ENCODE measurements at places on chromosomes 1 and 21. TPM values are rescaled to one million over a fixed set of nuclear protein-coding genes. Genes with fewer than 3 reads are reported as not detected.

The SLAMF8 gene
- 2.8 TPM for total RNA-seq

The OR2L3 gene
- total RNA-seq = not detected

The MNDA gene
- total RNA-seq = 1.5 TPM

The EXTL1 gene
- total RNA-seq = not detected

The MRPL37 gene
- 81.6 TPM for total RNA-seq

DNA sequence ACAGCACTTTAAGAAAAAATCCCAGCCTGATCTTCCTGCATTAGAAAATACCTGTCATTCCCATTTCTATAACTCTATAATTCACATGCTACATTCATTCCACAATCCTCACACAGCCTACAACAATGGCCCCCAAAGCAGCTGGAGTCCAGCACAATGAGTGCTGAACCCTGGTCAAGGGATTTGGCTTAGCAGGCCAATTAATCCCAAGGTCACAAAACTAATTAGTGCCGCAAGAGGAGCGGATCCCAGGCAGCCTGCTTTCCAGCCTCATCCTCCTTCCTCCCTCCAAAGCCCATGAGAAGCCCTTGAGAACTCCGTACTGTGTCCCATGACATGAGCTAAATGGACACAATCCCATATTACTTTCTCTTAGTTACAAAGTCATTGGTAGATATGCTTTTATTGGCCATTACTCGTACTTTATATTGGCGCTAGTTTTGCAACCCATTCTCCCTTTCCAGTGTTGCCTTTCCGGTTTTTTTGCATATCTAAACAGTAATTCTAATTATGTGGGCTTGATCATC is 94.8 kb downstream of the DAB1 start:
- no peaks in the 10 kb centered on the region for H3K36me3 ChIP-seq
- no peak for DNase-seq
- no peaks in the 10 kb centered on the region for H3K4me1 ChIP-seq
- no peak overlapping the region for H3K4me3 ChIP-seq
- no peaks in the 10 kb centered on the region for H3K27me3 ChIP-seq
- no peak overlapping the region for H3K27ac ChIP-seq

GRCh38 chr1:36160949-36161485 is 5.1 kb downstream of the MAP7D1 start:
- DNase-seq = peak; percentile 56
- H3K36me3 ChIP-seq = no peaks in the 10 kb centered on the region
- peak overlapping the region; percentile 66 for H3K27ac ChIP-seq
- peaks cover 9% of the 10 kb centered on the region for H3K4me1 ChIP-seq
- no peaks in the 10 kb centered on the region for H3K27me3 ChIP-seq
- peak overlapping the region; percentile 17 for H3K4me3 ChIP-seq

- H3K4me3 ChIP-seq = no peak overlapping the region
- H3K27ac ChIP-seq = no peak overlapping the region
- DNase-seq = no peak
- H3K4me1 ChIP-seq = no peaks in the 10 kb centered on the region
Measured at GRCh38 chr21:32915099-32915498, 110.6 kb upstream of the OLIG2 start.

- no peaks in the 10 kb centered on the region for H3K27me3 ChIP-seq
- no peaks in the 10 kb centered on the region for H3K36me3 ChIP-seq
- no peak for DNase-seq
Measured at GRCh38 chr1:158362482-158362881, 8.8 kb downstream of the CD1E start.

- no peak overlapping the region for H3K27ac ChIP-seq
- no peaks in the 10 kb centered on the region for H3K27me3 ChIP-seq
- DNase-seq = no peak
- H3K36me3 ChIP-seq = no peaks in the 10 kb centered on the region
Measured at GRCh38 chr1:226111098-226111882, 48.8 kb downstream of the H3-3A start.

DNA sequence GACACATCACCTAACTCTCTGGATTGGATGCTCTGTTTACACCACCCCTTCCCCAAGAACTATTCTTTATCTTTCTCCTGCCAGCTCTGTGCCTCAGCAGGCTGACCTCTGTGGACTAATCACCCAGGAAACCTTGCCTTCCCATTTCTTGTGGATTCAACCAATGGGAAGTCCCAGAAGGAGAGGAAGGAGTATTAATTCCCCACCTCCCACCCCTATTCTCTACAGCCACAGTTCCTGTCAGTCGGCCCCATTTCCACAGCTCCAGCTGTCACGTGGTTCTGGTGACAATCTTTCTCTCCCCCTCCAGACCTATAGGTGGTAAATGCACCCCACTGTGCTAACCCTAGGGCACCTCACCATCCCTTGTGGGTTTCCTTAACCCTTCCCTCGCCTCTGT is 46.8 kb upstream of the SSBP3 start:
- H3K36me3 ChIP-seq = no peaks in the 10 kb centered on the region
- no peak overlapping the region for H3K27ac ChIP-seq
- H3K4me1 ChIP-seq = no peaks in the 10 kb centered on the region
- H3K27me3 ChIP-seq = no peaks in the 10 kb centered on the region

DNA sequence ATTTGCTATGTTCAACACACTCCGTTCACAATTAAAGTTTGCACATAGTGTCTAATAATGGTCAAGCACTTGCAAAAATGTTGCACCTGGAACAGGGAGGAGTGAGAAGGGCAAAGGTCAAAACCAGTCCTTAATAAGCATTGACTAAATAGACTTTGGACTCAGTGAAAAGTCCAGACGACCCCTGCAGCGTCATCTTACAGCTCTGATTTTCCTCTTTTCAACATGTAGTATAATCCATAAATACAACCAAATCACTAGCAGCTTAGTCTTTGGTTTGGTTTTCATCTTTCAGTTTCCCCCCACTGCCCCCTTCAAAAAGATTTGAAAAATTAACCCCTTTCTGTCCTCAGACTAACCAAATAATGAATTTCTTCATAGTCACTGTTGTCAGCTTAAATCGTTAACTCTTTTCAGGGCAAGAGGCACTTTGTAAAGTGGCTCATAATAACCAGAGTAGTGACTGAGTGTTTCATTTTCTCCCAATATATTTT is 290.3 kb downstream of the PTPRC start:
- H3K4me1 ChIP-seq = no peaks in the 10 kb centered on the region
- no peak for DNase-seq
- H3K27me3 ChIP-seq = no peaks in the 10 kb centered on the region
- no peaks in the 10 kb centered on the region for H3K36me3 ChIP-seq
- H3K4me3 ChIP-seq = no peak overlapping the region

GRCh38 chr1:21292503-21292983 is 2.3 kb upstream of the ECE1 start:
- H3K36me3 ChIP-seq = no peaks in the 10 kb centered on the region
- H3K4me1 ChIP-seq = no peaks in the 10 kb centered on the region
- DNase-seq = no peak
- H3K27me3 ChIP-seq = no peaks in the 10 kb centered on the region

DNA sequence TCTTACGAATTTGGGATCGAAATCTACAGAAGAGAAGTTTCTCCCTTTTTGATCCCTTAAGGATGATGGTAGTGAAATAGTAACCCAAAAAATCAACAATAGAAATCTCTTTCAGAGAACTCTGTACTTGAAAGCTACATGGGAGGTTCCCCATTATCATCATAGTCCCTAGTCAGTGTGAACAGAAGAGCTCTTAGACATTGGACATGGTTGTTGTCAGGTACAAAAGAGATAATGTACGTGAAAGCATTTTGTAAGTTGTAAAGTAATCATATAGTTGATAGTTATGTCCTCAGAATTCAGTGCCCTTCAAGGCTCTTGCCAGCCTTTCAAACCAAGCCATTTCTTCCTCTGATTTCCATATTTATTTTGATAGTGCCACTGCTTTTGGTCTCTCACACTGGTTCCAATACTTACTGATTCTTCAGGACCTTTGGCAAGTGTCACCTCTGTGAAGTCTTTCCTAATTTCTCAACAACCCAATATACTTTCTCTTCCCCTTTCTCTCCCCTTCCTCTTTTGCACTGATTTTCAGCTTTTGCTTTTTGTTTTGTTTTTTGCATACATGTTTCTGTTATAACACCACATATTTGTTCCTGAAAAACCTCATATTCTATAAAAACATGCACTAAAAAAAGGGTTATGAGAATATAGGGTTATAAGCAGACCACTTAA is 22.4 kb downstream of the VPS45 start:
- H3K27ac ChIP-seq = no peak overlapping the region
- H3K4me1 ChIP-seq = no peaks in the 10 kb centered on the region
- no peak overlapping the region for H3K4me3 ChIP-seq
- H3K27me3 ChIP-seq = no peaks in the 10 kb centered on the region

DNA sequence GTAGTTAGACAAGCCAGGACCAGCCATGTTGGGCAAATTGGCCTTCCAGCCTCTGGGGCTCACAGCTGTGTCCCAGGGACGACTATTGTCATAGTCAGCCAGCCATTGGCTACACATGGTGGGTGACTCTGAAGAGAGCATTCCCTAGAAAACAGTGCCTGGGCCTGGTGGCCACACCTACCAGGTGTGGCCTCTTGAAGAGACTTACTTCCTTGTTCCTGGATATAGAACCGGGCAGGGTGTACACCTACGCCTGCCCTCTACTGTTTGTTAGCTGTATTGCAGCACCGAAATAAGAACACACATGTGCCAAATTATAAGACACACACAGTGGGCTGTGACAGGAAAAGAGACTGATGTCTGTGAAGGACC is 134.6 kb upstream of the ARHGEF16 start:
- no peak overlapping the region for H3K4me3 ChIP-seq
- H3K4me1 ChIP-seq = no peaks in the 10 kb centered on the region
- no peak for DNase-seq

DNA sequence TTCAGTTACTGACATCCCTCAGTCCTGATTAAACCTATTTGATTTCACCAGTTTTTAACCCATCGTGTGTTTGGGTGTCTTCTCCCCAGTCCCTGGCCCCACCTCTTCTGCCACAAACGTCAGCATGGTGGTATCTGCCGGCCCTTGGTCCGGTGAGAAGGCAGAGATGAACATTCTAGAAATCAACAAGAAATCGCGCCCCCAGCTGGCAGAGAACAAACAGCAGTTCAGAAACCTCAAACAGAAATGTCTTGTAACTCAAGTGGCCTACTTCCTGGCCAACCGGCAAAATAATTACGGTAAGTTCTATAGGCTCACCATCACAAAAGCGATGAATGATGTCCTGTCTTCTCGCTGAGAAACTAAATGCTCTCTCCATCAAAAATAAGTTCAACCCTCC is 28.7 kb downstream of the NBPF3 start:
- H3K27me3 ChIP-seq = no peaks in the 10 kb centered on the region
- no peaks in the 10 kb centered on the region for H3K4me1 ChIP-seq
- no peak overlapping the region for H3K27ac ChIP-seq

DNA sequence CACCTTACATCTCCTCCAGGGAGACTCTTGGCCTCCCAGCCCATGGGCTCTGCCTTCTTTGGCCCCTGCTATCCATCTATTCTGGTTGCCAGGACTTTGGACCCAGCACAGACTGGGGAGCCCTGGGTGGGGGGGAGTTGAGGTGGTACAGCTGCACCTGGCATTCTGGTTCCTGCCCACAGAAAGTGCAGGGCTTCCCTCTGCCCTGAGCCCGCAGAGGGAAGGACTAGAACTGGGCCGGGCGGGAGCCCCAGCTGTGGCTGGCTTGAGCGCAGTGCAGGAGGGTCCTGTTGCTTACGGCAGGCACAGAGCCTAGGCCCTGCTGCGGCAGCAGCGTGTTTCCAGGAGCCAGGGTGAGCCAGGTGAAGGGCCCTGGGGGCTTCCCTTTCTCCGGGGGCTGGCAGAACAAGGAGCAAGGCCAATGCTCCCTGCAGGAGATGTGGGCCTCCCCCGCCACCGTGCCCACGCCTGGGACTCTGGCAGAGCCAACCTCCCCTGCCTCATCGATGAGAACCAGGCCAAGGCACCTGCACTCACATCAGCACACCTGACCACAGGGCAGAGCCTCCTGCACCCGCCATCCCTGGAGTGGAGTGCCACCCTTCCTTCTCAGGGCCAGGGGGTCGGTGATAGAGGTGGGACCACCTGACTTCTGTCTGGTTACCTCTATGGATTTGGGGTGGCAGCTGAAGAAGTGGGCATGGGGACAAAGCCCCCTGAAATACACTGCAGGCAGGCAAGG is 16.1 kb downstream of the PARS2 start:
- no peaks in the 10 kb centered on the region for H3K27me3 ChIP-seq
- no peak for DNase-seq

DNA sequence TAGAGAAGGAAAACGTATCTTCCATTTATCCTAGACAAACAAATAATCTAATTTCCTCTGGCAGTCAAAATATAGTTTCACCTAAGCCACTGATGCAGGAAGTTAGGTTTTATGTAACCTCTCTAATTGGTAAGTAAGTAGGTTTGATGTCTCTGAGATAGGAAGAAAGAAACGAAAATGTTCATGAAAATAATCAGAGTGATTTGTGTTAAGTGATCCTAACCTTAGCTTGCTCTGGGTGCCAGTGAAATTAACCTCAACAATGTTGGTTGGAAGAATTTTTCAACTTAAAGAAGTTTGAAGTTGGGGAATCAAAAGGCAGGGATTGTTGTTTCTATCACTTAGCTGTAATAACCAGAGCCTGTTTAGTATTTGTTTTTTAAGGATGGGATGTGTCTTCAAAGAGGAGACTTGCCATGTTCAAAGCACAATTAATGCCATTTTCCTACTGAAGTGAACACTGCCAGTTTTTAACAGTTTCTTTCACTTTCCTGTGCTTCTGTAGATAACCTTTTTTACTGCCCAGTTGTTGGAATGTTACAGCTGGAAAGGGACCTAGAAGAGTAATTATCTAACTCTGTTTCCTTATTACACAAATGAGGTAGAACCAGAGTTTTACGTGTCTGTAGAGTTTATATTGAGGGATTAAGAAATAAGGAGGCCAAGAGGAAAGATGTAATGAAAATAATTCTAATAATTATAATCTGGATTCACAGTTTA is 18.4 kb downstream of the HIPK1 start:
- no peaks in the 10 kb centered on the region for H3K27me3 ChIP-seq
- no peaks in the 10 kb centered on the region for H3K36me3 ChIP-seq
- H3K27ac ChIP-seq = no peak overlapping the region
- no peak overlapping the region for H3K4me3 ChIP-seq
- H3K4me1 ChIP-seq = peaks cover 38% of the 10 kb centered on the region

DNA sequence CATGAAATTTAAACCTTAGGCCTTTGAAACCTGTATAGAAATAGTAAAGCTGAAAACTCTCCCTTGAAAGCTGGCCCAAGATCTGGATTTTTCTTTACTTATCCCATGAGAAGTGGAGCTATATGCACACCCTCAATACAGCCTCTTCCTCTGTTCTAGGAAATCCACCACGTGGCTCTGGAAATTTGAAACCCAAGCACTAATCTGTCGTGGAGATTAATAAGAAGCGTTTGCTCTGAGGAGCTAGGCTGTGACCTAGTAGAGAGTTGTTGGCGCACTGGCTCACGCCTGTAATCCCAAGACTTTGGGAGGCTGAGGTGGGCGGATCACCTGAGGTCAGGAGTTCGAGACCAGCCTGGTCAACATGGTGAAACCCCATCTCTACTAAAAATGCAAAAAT is 291.3 kb upstream of the PLXNA2 start:
- H3K27ac ChIP-seq = no peak overlapping the region
- H3K4me1 ChIP-seq = no peaks in the 10 kb centered on the region
- DNase-seq = no peak
- no peaks in the 10 kb centered on the region for H3K27me3 ChIP-seq
- no peaks in the 10 kb centered on the region for H3K36me3 ChIP-seq

Data from right lobe of liver (tissue), 6 donors.